ENCODE measurements at places on chromosomes 11 and 22. TPM values are rescaled to one million over a fixed set of nuclear protein-coding genes. Genes with fewer than 3 reads are reported as not detected.

The THY1 gene
- total RNA-seq = 6.4 TPM

The OR10A2 gene
- not detected for total RNA-seq

The NCF4 gene
- 11.2 TPM for total RNA-seq

The EIF3L gene
- total RNA-seq = 388 TPM

The FTH1 gene
- total RNA-seq = 4,322 TPM

The TPCN2 gene
- total RNA-seq = 17.6 TPM

The CRYBA4 gene
- not detected for total RNA-seq

The TRIM49 gene
- total RNA-seq = not detected
